Upper lobe of right lung (tissue), 1 donor: ENCODE measurements at places on chromosomes 11 and 22. TPM values are rescaled to one million over a fixed set of nuclear protein-coding genes. Genes with fewer than 3 reads are reported as not detected.

PRR5L gene
- total RNA-seq = 24.5 TPM

KCNJ1 gene
- 0.23 TPM for total RNA-seq

NFAM1 gene
- 12.6 TPM for total RNA-seq

LDHAL6A gene
- total RNA-seq = not detected

OR52N4 gene
- 0.93 TPM for total RNA-seq

SAA2 gene
- 4.2 TPM for total RNA-seq
